Esophagus squamous epithelium (tissue), 5 donors: ENCODE measurements at places on chromosomes 7 and 10.

GRCh38 chr10:18343573-18343972 lies 203.3 kb downstream of the CACNB2 start:
- H3K4me1 ChIP-seq: no peaks in the 10 kb centered on the region
- H3K4me3 ChIP-seq: no peak overlapping the region
- no peaks in the 10 kb centered on the region for H3K27me3 ChIP-seq
- no peak for DNase-seq
- no peaks in the 10 kb centered on the region for H3K36me3 ChIP-seq

DNA sequence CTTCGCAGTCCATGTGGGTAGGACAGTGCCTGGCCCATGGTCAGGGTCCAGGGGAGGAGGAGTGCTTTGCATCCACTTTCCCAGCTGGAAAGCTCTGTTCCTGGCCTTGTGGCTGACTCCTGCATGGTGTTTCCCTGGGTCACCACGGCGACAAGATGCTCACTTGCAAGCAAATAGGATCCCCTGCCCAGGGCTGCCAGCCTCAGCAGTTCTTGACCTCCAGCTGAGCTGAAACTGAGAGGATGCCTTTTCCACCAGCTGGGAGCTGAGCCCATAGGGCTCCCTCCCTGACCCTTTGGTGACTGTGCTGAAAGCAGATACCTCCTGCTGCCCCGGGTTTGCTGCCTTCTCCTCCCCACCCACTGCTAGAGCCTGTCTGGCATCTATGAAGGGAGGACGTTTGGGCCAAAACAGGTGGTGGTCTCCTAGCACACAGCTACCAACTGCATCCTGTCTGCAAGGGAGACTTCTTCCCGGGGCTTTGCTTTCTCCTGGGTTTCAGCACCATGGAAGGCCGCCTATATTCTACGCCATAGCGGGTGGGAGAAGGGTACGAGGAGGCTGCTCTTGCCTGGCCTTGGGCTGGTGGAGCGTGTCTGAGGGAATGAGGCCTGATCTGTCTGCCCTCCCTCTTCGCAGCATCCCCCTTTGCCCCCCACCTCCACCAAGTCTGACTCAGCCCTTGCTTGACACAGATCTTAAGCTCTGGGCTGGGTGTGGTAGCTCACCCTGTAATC lies 34.4 kb downstream of the UBTD1 start:
- DNase-seq: no peak
- no peak overlapping the region for H3K4me3 ChIP-seq
- H3K4me1 ChIP-seq: no peaks in the 10 kb centered on the region
- no peak overlapping the region for H3K27ac ChIP-seq
- no peaks in the 10 kb centered on the region for H3K27me3 ChIP-seq

GRCh38 chr7:37015353-37016034 lies 291.2 kb upstream of the AOAH start:
- DNase-seq: no peak
- no peak overlapping the region for H3K27ac ChIP-seq
- no peaks in the 10 kb centered on the region for H3K4me1 ChIP-seq
- H3K36me3 ChIP-seq: peaks cover 12% of the 10 kb centered on the region
- no peaks in the 10 kb centered on the region for H3K27me3 ChIP-seq

- H3K27me3 ChIP-seq: no peaks in the 10 kb centered on the region
- peaks cover 22% of the 10 kb centered on the region for H3K4me1 ChIP-seq
- no peak for DNase-seq
These were observed 15.5 kb downstream of the STX1A start for GRCh38 chr7:73703757-73704639.

- H3K36me3 ChIP-seq: no peaks in the 10 kb centered on the region
- no peak overlapping the region for H3K27ac ChIP-seq
- no peak overlapping the region for H3K4me3 ChIP-seq
- H3K4me1 ChIP-seq: no peaks in the 10 kb centered on the region
- no peak for DNase-seq
These were observed 343.0 kb upstream of the SEMA3D start for GRCh38 chr7:85529831-85530230.
